ENCODE measurements at places on chromosomes 13 and 19. TPM values are rescaled to one million over a fixed set of nuclear protein-coding genes. Genes with fewer than 3 reads are reported as not detected.
A peak's percentile ranks its signal among the peaks of the same experiment; 100 is the strongest.

Gene ZNF264
- total RNA-seq, result 18.5 TPM

Gene NCCRP1
- total RNA-seq, result not detected

Gene C13orf42
- total RNA-seq, result not detected

Gene ELANE
- total RNA-seq, result not detected

Gene SWSAP1
- total RNA-seq, result 2.1 TPM

Gene ALOX5AP
- total RNA-seq, result 21.7 TPM

Gene FCGBP
- total RNA-seq, result 3.1 TPM

DNA sequence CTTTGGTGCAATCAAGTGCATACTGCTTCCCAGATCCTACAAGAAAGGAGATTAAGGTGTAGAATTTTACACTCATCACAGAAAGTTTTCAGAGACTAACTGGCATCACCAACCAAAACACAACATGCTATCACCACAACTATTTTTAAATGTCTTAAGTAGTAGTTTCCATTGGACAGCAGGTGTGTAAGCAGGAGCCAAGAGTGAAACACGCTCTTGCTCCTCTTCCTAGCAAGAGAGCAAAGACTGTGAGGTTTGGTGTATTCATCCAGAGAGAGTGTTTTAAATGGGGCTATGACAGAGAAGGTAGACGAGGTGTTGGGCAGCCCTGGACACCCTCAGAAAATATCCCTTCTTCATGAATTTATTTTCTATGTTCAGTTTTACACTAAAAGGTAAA lies 12.5 kb upstream of the LILRA4 start:
- DNase-seq, result no peak

- no peak for DNase-seq
Observed at GRCh38 chr19:48518207-48518606, 6.6 kb upstream of the LMTK3 start.

- DNase-seq, result no peak
Observed at GRCh38 chr13:44155422-44156293, 218.0 kb upstream of the SERP2 start.

DNA sequence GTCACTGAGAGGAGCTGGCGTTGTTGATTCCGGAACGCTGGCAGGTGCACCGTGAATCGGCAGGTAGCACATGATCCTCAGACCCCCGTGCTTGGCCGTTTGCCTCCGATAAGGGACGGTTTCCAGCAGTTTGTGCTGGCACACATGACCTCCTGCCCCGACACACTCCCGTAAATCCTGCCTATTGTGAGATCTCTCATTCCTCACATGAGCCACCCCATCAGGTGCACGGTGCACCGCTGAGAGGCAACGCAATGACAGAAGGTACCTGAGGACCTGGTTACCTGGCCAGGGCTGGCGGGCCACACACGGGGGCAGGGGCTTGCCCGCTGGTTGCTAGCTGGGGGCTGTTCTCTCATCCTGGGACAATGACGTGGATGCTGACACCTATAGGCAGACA lies 2.1 kb upstream of the ADPRHL1 start:
- no peak for DNase-seq

DNA sequence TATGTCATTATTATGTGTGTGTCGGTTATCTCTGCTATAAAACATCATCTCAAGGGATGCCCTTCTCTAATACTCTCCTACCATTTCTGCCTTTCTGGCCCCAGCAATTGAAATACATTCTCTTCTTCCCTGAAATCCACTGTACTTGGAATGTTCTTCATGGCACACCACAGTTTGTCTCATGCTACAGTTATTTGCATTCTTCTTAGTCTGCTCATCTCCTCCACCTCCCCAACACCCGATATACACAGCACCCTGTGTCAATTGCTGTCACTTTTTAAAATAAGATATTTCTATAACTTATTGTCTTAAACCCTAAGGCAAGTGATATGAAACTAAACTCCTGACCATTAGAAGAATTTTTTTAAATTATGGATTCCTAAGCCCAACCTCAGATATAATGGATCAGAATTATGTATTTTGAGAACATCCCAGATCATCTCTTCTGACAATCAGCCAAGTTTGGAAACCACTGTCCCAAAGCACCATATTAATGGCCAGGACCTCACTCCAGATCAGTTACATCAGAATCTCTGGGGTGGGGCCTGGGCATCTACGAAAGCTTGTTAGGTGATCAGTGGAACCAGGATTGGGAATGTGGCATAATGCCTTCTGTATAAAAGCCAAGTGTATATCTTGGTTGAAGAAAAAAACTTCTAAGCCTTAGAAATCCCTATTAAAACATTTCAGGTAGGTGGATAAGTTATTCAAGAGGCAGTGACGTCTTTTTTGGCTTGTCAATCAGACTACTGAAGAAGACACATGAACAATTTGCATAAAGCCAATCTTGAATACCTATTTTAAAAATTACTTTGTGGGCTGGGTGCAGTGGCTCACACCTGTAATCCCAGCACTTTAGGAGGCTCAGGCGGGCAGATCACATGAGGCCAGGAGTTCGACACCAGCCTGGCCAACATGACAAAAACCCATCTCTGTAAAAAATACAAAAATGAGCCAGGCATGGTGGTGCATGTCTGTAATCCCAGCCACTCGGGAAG lies 30.0 kb upstream of the KBTBD7 start:
- no peak for DNase-seq

DNA sequence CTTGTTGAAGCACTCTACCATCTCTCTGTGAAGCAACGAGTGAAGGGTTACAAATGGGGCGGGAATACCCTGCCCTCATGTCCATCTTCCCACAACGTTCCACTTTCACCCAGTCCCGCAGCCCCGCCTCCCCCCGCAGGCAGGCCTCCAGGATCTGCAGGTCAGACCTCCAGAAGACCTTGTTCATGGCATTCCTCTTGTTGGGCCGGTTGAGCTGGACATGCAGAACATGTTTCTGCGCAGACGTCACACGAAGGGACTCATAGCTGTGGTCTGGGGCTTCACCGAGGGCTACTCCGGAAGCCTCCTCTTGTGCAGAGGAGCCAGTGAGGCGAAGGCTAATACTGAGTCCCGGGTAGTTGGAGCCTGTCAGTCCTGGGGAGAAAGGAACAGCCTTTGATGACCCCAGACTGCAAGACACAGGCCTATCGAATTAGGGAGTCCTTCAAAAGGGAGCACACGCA lies 420 bp downstream of the ECH1 start:
- DNase-seq, result peak; percentile 64

All from activated naive CD4-positive, alpha-beta T cell treated with anti-CD3 and anti-CD28 coated beads for 36 hours (primary cell).